ENCODE measurements at places on chromosomes 7 and 10.

GRCh38 chr7:150368884-150369747, 494 bp downstream of the REPIN1 start:
- peak; percentile 71 for DNase-seq

GRCh38 chr10:98170249-98171117, 36.0 kb downstream of the R3HCC1L start:
- DNase-seq, result peak; percentile 48

DNA sequence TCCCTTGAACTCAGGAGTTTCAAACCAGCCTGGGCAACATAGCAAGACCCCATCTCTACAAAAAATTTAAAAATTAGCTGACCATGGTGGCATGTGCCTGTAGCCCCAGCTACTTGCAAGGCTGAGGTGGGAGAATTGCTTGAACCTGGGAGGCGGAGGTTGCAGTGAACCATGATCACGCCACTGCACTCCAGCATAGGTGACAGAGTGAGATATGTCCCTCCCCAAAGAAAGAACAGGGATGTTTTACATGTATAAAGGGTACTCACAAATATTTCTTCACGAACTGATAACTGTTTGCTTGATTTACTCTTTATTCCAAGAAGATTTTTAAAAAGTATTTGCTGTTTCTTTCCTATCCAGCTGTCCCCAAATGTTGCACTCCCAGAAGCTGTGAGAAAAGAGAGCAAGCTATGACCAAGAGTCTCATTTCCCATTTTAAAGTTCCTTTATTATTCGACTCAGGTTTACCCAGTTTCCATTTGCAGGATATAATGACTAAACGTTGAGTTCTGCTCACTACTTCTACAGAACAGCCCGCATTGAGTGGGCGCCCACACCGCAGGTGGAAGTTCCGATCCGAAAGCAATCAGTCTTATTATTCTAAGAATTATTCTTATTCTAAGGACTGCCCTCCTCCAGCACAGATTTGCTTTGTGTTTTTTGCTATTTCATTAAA, 90.7 kb downstream of the APBB1IP start:
- DNase-seq, result no peak

DNA sequence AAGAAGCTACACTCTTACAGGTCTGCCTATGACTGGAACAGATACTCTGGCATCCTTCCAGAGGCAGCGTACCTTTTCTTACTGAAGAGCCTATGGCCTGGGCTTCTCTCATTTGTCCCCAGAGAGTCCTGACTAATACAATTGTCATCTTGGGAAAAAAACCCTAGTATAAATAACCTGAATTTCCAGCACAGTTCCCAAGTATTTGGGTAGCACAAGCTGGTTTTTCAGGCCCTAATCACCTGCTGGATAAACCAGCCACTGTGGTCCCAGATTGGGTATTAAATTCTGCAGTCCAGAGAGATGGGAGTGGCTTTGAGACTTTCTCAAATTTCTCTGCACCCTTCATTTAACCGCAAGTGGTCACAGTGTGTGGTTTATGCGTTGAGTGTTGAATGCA, 186.8 kb upstream of the NEBL start:
- peak; percentile 18 for DNase-seq

DNA sequence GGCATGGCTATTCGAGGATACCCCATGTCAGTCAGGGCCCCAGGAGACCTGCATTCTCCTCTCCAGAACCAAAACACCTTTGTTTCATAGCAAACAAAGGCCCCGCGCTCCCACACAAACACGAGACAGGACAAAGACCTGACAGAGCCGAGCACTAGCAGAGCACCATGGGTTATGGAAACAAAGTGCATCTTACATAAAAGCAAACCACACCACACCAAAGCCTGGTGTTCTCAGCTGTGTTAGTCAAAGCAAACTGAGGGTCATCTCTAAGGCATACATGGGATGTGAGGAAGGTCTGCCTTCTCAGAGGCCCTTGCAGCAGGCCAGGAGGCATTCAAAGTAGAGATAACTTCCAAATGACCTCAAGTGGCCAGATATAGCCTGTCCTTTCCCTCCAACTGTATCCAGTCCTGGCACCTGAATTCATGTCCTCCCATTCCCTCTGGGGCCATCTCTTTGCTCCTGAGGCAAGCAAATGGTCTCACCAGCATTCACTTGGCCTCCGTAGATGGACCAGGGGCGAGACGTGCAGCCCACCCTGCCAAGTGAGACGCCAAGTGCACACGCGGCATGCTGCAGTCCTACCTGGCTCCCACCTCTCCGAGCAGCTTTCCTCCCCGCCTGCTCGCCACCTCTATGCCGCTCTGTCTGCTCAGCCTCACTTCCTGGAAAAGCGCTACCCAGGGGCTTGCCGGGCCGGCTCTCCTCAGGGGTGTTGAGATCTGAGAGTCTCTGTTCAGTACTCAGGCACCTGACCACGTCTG, 45.3 kb upstream of the PDLIM1 start:
- no peak for DNase-seq

DNA sequence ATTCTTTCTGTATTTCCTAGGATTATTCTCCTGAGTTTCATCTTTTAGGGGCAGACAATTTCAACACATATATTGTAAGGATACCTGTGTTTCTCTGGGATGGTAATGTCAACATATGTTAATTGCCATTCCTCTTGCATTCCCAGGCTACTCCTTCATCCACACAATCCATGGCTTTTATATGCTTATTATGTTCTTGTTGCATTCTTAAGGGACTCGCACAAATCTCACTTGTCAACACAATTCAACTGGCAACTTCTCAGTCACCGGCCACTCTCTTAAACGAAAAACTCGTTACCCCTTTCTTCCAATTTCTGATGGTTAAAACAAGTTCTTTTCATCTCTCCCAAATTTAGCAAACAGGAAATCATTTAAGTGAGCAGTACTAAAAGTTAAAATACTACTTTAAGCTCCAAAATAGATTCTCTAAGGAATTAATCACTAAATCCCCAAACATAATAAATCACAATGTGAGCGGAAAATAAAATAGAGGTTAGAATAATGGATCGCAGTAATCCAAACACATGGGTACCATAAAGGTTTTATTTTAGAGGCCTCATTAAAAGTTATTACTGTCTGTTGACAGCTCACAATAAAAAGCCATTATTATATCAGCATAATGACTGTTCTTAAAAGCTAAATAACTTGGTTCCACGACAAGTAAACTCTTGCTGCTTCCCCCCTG, 223.2 kb downstream of the ELMO1 start:
- DNase-seq, result no peak

- peak; percentile 78 for DNase-seq
Observed at GRCh38 chr7:35839860-35840854, 39.3 kb downstream of the SEPTIN7 start.

DNA sequence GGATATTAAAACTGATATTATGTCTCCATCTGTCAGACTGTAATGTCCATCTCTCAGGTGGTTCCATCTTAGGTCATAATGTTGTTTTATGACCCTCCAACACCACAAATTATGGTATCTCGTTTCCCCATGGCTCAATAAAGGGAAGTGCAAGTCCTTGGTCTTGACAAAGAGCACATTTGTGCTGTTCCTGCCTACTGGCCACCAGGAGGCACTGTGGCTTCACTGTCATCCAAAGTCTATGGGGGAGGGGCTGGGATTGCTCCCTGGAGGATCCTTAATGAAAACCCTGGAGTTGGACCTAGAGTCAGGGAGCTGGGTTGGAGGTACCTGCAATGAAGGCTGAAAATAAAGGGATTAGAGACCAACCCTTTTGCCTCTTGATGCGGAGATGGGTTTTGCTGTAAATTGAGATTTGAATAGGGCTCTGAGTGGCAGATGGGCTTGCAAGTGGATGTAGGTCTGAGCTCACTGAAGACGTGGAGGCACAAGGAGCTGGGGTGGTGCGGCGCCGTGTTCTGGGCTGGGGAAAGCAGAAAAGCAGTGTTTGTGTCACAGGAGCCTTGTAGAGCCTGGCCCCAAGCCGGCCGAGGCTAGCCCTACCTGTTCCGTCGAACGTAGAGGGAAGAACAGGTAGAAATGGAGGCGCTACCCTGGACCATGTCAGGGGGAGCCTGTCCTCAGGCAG, 180.5 kb upstream of the PRSS58 start:
- peak; percentile 45 for DNase-seq

- DNase-seq, result peak; percentile 82
Observed at GRCh38 chr10:132382231-132382922, 14.6 kb upstream of the PWWP2B start.

GRCh38 chr7:2105917-2106316, 126.8 kb downstream of the MAD1L1 start:
- DNase-seq, result no peak

DNA sequence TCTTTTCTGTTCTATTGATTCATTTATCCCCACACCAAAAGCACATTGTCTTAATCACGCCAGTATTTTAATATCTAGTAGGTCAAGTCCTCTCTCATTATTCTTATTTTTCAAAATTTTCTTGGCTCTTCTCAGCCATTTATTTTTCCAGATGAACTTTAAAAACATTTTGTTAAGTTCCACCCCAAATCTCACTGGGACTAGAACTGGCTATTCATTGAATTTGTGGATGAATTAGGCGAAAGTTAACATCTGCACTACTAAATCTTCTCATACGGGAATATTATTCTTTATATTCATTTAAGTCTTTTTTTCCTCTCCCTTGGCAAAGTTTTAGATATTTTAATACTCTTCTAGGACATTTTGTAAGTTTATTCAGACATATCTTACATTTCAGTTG, 295.2 kb upstream of the MGMT start:
- DNase-seq, result no peak

DNA sequence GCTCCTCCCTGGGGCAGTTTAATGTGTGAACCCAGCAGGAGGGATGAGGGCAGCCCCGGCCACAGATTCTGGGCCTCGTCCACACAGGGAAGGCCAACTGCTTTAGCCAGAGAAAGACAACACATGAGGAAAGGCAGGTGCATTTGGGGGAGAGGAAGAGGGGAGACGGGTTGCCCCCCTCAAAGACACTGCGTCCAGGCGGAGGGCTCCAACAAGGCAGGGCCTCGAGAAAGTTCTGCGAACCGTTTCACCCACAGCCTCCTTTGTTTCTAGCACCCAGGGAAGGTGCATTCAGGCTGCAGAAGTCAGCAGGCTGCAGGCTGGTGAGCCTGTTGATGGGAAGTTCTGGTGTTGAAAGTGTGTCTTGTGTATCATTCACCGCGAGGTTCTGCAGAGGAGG, 10.1 kb downstream of the FOXL3 start:
- DNase-seq, result no peak

DNA sequence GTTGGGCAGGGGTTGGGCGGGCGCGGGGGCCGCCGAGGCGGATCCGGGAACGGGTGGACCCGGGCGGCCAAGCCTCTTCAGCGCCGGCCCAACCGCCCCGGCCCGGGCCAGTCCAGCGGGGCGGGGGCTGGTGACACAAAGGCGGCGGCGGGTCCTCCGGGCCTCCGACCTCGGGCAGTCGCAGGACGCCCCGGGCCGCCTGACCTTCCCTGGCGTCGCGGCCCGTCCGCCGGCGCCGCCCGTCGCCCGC, 54.2 kb downstream of the METTL2B start:
- no peak for DNase-seq

All from fibroblast of skin of scalp (primary cell).